ENCODE measurements at places on chromosomes 16 and 17.

GRCh38 chr16:46949241-46949892 is 24.1 kb downstream of the DNAJA2 start:
- no peak for DNase-seq

GRCh38 chr16:50530277-50531236 is 17.6 kb upstream of the NKD1 start:
- DNase-seq: no peak

DNA sequence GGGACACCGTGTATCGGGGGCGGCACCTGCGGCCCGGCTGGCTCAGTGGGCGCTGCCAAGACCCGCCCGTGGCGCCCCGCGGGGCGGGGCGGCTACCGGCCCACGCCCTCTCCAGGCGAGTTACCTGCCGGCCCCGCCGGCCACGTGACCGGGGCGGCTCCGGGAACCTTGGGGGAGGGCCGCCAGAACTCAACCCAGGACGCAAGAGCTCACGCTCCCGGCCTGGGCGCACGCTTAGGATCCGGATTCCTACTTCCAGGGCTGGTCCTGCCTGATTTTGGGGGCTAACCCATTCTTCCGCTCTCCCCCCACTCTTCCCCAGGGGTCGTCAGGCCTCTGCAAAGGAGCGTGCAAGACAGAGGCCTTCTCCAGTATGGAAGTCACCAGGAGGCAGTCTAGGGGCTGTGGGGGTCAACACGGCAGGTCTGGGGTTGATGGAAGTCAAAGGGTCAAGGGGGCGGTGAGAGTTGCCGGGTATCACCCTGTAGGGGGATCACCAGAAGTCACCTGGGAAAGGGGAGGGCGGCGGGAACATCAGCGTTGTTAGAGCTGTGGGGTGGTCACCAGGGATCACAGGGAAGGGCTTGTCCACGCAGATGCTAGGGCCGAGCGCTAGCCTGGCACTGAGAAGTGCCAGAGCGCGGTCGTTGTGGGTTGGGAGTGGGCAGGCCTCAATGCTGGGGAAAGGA is 354 bp upstream of the ESRP2 start:
- no peak for DNase-seq

DNA sequence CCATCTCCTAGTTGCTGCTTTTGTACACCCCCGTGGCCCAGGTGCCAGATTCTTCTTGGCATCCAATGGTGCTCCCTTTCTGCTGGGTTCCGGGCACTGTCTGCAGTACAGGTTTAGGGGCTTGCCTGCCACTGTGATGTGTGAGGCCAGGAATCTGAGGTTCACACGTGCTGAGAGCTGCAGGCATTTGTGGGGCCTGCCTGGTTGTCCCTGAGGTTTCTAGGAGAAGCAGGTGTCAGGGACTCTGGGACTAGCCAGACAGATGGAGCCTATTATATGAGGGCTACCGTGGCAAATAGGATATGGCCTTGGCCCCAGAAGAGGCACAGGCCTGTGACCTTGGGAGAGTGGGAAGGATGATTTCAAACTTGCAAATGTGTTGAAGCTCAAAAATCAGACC is 29.3 kb downstream of the NDEL1 start:
- no peak for DNase-seq

DNA sequence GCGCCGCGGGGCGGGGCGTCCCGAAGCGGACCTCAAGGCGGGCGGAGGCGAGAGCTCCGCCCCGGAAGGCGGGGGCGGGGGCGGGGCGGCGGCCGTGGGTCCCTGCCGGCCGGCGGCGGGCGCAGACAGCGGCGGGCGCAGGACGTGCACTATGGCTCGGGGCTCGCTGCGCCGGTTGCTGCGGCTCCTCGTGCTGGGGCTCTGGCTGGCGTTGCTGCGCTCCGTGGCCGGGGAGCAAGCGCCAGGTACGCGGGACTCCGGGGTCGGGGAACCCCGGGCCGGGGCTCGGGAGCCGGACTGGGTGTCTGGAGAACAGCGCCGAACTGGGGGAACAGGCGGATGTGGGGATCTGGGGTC is at the start of gene TNFRSF12A:
TNFRSF12A (plus strand) TSS at position 122 of the 357 bp plus-strand sequence; CDS start at position 152, 30 bp downstream.
- DNase-seq: peak; percentile 87

DNA sequence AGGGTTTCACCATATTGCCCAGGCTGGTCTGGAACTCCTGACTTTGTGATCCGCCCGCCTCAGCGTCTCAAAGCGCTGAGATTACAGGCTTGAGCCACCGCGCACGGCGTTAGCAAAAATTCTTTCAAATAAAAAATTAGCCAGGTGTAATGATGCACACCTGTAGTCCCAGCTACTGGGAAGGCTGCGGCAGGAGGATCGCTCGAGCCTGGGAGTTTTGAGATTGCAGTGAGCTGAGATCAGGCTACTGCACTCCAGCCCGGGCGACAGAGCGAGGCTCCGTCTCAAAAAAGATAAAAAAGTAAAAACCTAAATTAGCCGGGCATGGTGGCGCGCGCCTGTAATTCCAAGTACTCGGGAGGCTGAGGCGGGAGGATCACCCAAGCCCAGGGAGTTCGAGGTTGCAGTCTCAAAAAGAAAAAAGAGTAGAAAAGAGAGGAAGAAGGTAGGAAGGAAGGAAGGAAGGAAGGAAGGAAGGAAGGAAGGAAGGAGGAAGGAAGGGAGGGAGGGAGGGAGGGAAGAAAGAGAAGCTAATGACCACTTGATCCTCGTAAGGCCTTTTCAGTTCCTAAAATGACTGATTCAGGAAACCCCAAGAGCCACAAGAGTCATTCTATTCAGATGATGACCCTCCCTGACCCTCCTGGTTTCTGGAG is 59.2 kb downstream of the SRL start:
- DNase-seq: no peak

DNA sequence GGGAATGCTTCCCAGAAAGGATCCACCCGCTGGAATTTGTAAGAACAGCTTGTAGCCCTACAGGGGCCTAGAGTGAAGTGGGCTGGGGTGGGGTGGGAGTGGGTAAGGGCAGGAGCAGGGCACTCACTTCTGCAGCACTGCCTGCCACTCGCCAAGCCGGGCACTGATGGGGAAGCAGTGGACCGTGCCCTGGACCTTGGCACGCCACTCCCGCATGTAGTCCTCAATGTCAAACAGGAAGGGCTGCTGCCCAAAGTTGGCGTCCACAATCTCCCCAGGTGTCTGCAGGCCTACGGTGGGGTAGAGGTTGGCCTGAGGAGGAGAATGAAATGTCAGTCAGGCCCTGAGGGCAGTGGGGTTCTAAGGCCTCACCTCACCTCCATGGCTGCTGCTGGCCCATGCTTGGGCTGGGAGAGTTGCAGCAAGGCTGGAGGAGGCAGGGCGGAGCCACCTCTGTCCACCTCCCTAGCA is 15.7 kb upstream of the GFOD2 start:
- no peak for DNase-seq

GRCh38 chr16:4412159-4412558 is 4.2 kb downstream of the CORO7 start:
- no peak for DNase-seq

GRCh38 chr17:2903193-2903974 is 107.1 kb downstream of the RAP1GAP2 start:
- no peak for DNase-seq

GRCh38 chr17:77376795-77377709 is 236.3 kb downstream of the SEC14L1 start:
- DNase-seq: no peak

Measured in fibroblast of skin of scalp (primary cell).